SJCRH30 (cell line): ENCODE measurements at places on chromosomes 2 and 18.

- no peak for DNase-seq
Measured at GRCh38 chr18:26545335-26546123, 2.8 kb downstream of the KCTD1 start.

GRCh38 chr2:145323512-145323911 is 803.6 kb upstream of the ZEB2 start:
- peak; percentile 12 for DNase-seq

DNA sequence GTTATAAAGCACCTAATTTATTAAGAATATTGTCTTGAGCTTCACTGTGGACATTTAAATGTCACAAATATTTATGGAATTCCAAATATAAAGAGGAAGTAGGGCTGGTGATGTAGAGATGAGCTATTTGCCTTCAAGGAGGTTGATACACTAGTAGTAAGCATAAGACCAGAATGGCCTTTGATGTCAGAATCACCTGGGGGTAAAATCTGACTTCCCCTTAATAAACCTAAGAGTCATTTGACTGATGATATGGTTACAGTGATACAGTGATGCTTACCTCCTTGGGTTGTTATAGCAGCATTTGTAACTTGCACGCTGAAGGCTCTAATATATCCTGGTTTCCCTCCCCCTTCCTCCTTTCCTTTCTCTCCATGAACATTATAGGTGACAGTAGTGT is 143.7 kb downstream of the CERS6 start:
- no peak for DNase-seq

DNA sequence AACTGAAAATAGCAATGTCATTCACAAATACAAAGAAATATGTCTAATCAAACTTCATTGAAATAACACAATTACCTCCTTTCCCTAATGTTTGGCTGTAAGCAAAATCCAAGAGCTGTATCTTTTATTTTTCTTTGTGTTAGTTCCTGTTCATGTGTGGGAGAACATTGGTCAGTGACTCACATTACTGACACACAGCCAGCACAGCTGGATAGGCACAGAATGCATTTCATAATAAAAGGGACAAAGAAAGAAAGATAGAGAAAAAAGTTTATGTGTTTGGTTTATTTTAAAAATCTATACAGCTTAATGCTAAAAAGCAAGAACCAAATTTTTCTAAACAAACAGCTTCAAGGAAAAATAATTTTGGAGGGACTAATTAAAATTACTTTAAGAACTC is 185.6 kb upstream of the COL3A1 start:
- peak; percentile 70 for DNase-seq

GRCh38 chr2:68974251-68974650 is at the start of gene GKN1:
Gene GKN1 (plus strand): TSS chr2:68974636. CDS start chr2:68974678, 42 bp downstream.
- DNase-seq, result no peak

- DNase-seq, result no peak
Measured at GRCh38 chr2:80199504-80199903, 105.0 kb downstream of the LRRTM1 start.

DNA sequence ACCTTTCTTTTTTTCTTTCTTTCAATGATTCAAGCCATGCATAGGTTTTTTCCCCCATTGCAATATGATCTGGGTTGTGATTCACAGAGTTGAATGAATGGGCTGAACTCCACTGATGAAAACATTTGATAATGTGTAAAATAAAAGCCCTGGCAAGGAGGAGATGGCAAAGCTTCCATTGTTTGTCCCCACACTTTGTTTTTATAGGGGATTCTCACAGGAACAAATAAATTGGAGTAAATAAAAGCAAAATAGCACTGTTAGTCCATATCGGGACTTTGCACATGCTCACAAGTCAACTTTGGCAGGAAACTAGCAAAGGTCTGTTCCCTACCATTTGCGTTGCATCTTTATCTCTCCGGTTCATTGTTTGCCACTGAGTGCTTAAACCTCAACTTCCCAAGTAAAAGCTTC is 55.7 kb downstream of the MEIS1 start:
- DNase-seq, result no peak

GRCh38 chr2:65916177-65916576 is 483.8 kb upstream of the SPRED2 start:
- DNase-seq, result no peak

GRCh38 chr2:113069676-113070605 is 2.2 kb downstream of the IL1F10 start:
- DNase-seq, result no peak

- DNase-seq, result peak; percentile 20
Measured at GRCh38 chr2:239609162-239609561, 208.3 kb upstream of the HDAC4 start.

- no peak for DNase-seq
Measured at GRCh38 chr18:34543945-34544344, 166.2 kb upstream of the DTNA start.

DNA sequence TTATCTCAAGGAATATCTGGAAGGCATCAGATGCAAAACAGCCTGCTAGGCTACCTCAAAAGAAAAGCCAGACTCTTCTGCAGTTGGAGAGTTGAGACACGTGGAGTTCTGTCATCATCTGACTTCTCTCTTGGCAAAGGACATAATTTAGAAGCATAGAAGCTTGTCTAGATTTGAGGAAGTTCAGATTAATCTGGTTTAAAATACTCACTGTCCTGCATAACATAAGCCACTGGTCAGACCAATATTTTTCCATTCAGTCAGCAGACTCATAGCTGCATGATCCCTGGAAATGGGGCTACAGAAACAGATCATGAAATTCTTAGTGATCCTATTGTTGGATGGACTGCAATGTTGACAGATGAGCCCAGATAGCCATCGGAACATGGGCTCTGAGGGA is 349.0 kb downstream of the TXNL1 start:
- no peak for DNase-seq

DNA sequence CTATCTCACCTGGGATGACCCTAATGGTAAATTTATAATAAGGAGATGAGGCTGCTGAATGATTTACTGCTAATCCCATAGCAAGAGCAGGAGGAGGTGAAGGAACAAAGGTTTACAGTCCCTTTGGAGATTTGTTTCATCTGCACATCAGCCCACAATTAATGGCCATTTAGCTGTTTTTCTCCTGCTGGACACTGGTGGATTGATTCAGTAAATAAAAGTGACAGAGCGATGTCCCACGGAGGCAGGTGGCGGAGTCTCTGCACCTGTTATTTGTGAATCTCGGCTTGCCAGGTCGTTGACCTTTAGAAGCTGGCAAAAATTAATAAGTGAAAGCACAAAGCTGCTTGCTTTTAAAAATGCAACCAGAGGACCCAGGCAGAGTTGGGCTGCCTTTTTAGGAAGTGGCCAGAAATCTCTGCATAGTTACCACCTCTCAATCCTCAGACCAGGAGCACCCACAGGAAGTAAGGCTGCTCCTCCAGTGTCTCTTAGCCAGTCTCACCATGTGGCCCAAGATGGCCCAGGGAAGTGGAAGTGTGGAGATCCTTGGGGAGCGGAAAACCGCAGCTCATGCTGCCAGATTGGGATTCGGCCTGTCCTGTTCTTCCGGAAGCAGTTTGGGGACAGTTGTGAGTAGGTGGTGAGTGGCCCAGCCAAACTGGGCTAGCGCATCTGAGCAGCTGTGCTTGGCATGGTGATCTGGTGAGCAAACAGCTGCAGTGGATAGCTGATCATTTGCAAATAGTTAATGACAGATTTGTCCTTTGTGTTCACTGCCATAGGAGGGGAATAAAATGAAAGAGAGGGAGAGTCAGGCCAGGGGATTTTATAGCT is 1005.7 kb upstream of the PIK3C3 start:
- peak; percentile 78 for DNase-seq

DNA sequence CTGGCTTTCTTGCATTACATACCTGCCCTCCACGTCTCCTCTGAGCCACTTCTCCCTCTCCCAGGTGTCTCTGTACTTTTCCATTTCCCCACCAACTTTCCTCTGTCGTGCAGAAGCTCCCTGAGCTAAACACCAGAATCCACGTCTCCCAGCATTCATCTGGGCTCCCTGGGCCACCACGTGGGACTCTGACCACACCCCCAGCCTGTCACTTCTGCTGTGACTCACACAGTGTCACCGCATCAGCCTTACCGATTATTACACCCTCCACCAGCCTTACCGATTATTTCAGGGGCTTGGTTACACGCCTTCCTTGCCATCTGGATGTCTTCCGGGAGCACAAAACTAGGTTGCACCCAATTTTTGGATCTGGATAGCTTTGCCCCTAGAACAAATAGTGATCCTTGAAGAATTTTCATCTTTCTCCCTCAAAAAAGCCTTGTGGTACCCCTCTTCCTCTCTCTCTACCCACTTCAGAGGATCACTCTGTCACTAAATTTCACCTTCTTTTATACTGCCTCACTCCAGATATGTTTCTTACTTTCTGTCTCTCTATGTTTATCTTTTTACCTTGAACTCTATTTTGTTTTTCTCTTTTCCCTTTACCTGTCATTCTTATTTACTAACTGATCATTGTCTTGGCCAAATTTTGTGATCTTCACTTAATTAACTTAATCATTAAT is 136.9 kb upstream of the CAB39 start:
- DNase-seq, result no peak

GRCh38 chr2:132400169-132400900 is 16.3 kb upstream of the GPR39 start:
- DNase-seq, result no peak

- peak; percentile 84 for DNase-seq
Measured at GRCh38 chr2:170816504-170817092, at the start of gene GAD1. Gene GAD1 (plus strand): TSS chr2:170816887. CDS start chr2:170818592, 1,705 bp downstream.

DNA sequence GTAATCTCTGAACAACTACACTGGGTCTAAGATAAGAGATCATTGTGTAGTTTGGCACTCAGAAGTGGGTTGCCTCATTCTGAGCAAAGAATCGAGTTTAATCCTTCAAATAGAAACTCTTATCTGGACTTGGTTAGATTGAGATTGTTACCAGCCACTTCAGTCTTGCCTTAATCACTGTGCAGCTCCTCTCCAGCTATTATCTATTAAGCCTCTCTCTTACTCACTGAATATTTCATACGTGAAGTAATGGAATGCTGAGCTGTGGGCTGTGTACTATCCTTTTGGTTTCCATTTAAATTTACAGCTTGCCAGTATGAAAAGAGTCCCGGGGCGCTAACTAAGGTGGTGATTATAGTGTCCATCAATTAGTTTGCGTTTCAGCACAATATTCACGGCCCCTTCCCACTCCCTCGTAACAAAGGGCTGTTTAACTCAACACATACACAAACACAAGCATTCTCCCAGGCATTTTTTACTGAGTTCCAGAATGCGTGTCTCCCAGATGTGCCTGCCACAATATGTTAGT is 65.7 kb upstream of the NCKAP5 start:
- DNase-seq, result no peak

- peak; percentile 63 for DNase-seq
Measured at GRCh38 chr2:7053650-7054265, 136.5 kb downstream of the RNF144A start.

- DNase-seq, result no peak
Measured at GRCh38 chr2:139170406-139170805, 390.2 kb upstream of the NXPH2 start.

DNA sequence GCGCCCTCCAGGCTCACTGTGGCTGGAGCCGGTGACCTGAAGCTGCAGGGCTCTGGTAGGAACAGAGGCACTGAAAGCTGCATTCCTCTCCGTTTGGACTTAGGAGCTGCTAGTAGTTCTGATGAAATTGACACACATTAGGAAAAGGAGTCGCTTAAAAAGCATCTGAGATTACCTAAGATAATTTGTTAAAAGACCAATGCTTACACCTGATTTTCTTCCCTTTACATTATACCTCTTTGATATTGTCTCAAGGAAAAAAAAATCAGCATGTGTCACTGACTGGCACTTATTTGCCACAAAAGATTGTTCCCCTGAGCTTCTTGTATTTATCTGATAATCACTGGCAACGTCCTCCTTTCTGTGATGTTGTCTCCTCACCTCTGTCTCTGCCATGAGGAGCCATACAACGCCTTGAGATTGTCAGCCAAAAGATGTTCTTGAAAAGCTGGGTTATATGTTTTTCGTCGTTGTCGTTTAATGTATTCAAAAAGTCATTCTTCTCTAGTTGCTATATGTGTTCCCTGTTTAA is 618 bp upstream of the CHN1 start:
- no peak for DNase-seq

- DNase-seq, result no peak
Measured at GRCh38 chr2:128410758-128411215, 92.1 kb upstream of the HS6ST1 start.

- DNase-seq, result no peak
Measured at GRCh38 chr2:81853341-81853740, 1548.8 kb upstream of the LRRTM1 start.

- no peak for DNase-seq
Measured at GRCh38 chr2:222544661-222545060, 111.2 kb downstream of the FARSB start.

GRCh38 chr18:59402432-59403090 is 43.5 kb upstream of the LMAN1 start:
- peak; percentile 75 for DNase-seq

- no peak for DNase-seq
Measured at GRCh38 chr2:33583194-33583938, 15.7 kb downstream of the FAM98A start.

DNA sequence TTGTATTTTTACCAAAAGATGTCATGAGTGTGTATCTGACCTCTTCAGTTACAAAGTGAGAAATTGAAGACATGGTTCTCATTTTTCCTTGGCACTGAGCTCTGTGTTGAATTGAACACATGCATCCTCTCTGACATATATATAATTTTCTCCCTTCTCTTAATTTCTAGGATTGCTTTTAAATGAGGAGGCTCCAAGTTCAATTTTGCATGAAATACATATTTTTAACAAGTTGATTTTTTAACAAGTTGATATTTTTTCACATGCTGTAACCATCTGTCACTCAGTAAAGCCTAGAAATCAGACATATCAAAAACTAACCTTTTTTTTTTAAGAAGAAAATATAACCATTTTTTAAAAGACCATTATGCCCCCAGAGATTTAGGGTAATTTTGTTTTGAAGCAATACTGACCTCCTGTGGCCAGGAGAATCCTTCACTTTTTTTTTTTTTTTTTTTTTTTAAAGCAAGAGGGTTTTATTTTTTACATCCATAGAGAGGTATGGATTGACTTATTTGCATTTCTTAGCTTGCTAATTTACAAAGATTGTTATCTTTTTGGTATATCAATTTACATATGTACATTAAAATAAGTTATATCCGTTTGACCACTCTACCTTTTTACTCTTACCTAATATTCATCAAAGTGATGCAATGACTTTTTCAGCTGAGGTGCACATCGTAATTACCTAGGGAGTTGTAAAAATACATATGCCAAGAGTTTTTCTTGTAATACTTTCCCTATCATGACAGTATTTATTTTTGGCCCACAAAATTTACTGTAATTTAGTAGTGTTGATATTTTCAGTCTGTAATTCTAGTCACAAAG is 161.8 kb downstream of the SOCS6 start:
- no peak for DNase-seq

- DNase-seq, result no peak
Measured at GRCh38 chr18:13558790-13559189, 167.6 kb downstream of the FAM210A start.

DNA sequence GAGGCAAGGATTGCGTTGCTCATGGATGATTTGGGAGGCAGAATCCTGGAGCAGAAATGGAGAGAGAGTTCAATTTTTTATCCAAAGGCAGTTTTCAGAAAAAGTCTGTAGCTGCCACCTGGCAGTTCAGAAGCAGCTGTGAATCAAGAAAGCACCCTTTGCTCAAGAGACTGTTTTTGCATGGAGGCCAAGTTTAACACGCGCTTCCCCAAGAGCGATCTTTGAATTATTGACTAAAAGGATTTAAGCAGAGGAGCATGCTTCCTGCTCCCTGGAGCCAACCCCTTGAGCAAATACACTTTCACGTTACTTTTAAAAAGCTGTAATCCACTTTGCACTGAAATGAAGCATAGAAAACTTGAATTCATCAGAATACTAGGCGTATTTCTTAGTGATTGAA is 252.4 kb downstream of the RNF144A start:
- no peak for DNase-seq
